Neural progenitor cell (in vitro differentiated cells): ENCODE measurements at places on chromosomes 16 and 17. TPM values are rescaled to one million over a fixed set of nuclear protein-coding genes. Genes with fewer than 3 reads are reported as not detected.

GRCh38 chr16:89749637-89750036, 28.3 kb downstream of the ZNF276 start:
- DNase-seq = no peak

DNA sequence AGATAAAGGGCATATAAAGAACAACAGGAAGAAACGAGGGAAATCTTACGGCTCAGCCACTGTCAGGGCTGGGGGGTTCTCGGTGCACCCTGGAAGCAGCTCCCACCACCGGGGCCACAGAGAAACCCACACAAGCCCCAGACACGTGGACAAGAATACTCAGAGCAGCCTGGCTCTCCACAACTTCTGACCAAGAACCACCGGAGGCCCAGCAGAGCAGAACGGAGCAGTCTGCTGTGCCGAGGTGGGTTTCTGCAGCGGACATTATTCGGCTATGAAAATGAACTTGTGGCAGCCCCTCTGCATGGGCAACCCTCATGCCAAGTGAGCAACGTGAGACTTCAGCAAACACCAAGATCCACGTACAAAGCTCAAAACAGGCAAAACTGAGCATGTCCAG, 6.8 kb downstream of the DNASE1 start:
- DNase-seq = no peak

DNA sequence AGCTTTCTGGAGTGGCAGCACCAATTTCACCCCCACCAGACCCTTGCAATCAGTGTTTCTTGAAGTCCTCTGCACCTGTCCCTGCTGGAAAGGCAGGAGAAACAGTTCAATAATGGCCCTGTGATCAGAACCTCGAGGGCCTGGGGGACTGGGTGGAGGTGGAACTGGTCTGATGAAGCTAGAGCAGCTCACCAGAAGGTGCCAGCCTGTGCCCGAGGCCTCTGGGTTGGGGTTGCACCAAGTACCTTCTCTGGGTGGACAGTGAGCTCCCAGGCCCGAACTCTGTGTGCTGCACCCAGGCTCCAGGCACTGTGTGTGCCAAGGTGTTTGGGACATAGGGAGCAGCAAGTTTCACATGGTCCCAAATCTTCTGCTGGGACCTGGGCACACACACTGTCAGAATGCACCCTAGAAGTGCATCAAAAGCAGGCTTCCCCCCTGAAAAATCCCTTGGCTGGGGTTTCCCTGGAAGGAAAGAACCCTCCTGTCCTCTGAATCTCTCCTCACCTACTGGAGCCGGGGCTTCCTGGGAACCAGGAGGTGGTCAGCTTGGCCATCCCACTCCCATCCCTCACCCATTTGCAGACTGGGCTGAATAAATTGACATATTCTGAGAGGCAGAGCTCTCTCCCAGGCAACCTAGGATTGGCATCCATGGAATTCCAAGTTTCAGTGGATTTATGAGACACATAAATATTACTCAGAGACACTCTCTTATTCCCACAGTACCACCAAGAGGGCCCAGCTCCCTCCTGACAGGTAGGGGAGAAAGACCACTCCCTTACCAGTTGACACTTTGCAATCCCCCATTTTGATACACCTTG, 17.4 kb downstream of the CD300LG start:
- DNase-seq = no peak

- no peak for DNase-seq
Measured at GRCh38 chr17:8868529-8868951, 1.1 kb upstream of the PIK3R6 start.

The IL34 gene
- total RNA-seq = not detected in 2 replicates

DNA sequence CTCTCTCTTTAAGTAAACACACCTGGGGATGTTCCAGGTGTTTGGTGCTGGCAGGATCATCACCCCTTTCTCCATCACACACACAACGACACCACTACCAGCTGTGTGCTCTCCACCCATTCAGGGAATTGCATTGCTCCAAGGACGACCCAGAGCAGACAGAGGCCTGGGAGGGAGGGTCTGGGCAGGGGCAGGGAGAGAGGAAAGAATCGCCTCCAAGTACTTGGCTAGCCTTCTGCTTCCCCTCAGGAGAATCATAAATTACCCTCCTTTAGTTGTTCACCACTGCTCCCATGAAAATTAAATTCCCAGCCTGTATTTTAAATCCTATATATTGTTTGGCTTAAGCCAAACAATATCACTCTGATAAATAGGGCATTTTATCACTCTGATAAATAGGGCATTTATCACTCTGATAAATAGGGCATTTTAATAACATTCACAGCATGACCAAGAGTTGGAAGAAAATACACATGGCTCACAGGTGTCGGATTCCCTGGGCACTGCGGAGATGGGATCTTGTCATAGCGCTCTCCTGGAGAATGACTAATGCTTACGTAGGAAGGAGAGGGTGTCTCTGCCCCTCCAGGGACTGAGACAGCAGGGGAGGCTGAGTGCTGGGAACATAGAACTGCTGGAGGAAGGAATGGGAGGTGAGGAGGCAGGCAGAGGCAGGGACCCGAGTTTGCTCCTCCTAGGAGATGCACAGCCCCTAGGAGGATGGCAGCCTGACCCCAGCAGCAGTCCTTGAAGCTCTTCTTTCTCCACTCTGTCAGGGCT, 673.6 kb downstream of the HS3ST4 start:
- DNase-seq = no peak

The TBC1D10B gene
- 8.2 and 23.4 TPM in 2 replicates for total RNA-seq

The PPY gene
- not detected in 2 replicates for total RNA-seq

The C17orf78 gene
- not detected in 2 replicates for total RNA-seq

DNA sequence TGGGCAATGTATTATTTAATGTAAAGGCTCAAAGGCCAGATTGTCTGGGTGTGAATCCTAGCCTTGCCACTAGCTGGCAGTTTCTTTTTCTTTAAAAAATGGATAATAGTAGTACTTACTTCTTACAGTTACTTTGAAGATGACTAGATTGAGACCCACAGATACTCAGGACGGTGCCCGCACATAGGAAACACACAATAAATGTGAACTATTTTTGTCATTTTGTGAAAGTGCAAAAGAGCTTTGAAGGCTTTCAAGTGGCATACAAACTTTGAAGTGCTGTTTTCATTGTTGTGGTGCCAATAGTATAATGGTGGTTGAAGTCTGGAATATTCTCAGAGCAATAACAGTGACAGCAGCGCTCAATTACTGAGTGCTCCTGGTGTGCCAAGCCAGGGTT, 63.6 kb downstream of the OTOA start:
- no peak for DNase-seq

The ZNF689 gene
- total RNA-seq = 9.2 and 15.3 TPM in 2 replicates

DNA sequence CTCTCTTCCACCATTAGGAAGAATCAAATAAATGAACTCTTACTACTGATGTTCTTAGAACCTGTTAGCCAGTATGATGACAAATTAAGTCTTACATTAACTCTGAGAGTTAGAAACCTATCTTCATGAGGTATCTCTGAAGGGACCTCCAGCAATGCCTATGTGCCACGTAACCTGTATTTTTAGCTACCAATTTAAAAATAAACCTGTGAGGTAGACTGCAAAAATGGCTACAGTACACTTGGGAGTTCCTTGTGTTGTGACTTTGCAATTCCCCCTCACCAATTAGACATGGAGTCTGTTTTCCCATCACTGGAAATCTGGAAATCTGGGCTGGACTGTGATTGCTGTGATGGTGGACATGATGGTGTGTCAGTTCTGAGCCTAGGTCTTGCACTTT, 143.7 kb upstream of the MPHOSPH6 start:
- no peak for DNase-seq

The CLEC19A gene
- total RNA-seq = 1.9 and 8.2 TPM in 2 replicates

DNA sequence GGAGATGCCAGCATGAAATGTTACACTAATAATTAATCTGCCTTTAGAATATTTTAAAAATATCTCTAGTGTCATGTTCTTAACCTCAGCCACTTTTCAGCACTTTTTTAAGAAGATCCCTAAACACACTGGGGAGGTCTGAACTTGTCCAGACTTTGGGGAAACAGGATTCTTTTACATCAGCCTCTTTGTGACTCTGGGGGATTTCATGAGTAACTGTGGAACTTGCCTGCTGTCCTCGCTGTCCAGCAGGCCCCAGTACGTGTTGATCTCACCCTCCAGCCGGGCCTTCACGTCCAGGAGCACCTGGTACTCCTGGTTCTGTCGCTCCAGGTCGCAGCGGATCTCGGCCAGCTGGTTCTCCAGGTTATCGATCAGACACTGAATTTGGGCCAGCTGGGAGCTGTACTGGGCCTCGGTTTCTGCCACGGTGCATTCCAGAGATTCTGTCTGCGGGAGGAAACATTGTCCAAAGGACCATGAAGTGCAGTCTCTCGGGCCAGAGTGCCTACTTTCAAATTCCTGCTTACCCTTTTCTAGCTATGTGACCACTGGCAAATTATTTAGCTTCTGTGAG, 5.5 kb downstream of the KRT40 start:
- DNase-seq = no peak

The C16orf46 gene
- total RNA-seq = 1.7 and 2.5 TPM in 2 replicates

The ABCA8 gene
- not detected in 2 replicates for total RNA-seq

The TBC1D3 gene
- total RNA-seq = not detected in 2 replicates

DNA sequence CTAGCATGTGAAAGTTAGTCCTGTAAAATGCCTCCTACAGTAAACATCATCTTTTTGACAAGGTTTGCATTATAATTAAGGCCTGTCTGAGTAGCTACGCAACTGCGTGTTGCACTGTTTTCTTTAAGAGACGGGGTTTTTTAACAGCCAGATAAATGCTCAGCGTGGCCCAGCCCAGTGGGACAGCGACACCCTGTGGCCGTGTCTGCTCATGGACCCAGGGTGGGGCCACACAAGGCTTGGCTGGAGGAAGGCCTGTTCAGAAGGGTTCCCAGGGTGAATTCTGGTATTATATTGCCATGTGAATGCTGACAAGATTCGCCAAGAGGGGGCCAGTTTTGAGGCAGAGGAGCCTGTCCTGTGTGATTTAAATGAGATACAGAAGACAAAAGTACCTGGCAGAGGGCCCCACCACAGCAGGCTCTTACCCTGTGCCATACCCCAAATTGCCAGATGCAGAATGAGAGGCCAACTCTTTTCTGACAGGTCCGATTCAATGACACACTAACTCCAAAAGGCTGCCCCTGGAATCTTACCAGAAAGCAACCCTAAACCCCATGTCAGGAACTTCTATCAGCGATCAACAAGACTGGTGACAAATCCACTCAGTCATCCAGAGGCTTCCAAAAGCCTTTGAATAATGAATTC, 65.9 kb upstream of the IRX6 start:
- DNase-seq = peak; percentile 79

- peak; percentile 89 for DNase-seq
Measured at GRCh38 chr17:17028059-17028877, 14.0 kb upstream of the MPRIP start.

The MLST8 gene
- total RNA-seq = 24.9 and 89.0 TPM in 2 replicates

- DNase-seq = no peak
Measured at GRCh38 chr17:36657390-36657762, 56.0 kb downstream of the MRM1 start.

DNA sequence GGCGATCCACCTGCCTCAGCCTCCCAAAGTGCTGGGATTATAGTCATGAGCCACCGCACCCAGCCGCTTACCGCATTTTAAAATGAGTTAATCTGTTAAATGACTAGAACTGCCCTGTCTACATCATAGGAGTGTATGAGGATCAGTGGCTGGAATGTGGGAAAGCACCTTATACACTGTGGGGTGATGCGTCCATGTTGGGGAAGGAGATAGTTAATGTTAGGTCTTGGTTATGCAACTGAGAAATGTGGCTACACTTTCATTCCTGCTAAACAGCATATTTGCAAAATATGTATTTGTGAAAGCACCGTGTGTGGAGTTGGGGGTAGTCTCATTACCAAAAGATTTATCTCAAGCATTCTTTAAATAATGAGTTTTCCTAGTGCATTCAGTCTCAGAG, 107.6 kb downstream of the SPACA3 start:
- no peak for DNase-seq

The SRL gene
- total RNA-seq = 0.06 and 0.22 TPM in 2 replicates

DNA sequence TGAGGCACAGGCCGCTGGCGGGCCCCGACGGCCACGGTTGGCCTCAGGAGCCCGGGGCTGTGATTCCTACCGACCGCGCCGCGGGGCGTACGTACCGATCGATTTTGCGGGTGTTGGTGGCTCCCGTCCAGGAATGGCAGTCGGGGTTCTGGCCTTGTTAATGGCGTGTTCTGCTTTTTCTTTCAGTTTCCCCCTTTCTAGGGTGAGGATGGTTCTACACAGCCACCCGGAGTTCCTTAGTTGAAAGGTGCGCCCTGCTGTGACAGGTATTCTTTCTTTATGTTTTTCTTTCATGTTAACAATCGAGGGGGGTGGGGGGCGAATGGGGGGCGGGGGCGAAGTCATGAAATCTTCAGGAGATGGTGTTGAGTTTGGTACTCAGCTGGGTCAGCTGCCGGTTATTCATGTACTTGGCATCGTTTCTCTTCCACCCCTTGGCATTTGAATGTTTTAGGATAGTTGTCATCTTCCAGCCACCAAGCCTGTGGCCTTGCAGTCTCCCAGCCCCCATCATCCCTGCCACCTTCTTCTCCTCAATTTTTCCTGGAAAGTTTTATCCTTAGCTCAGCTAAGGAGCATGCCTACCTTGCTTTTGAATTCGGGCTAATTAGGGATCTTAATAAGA, 802 bp downstream of the CYLD start:
- DNase-seq = peak; percentile 60

The RRAD gene
- 0.12 and 0.24 TPM in 2 replicates for total RNA-seq

The STH gene
- total RNA-seq = not detected in 2 replicates

The HOXB1 gene
- not detected in 2 replicates for total RNA-seq

DNA sequence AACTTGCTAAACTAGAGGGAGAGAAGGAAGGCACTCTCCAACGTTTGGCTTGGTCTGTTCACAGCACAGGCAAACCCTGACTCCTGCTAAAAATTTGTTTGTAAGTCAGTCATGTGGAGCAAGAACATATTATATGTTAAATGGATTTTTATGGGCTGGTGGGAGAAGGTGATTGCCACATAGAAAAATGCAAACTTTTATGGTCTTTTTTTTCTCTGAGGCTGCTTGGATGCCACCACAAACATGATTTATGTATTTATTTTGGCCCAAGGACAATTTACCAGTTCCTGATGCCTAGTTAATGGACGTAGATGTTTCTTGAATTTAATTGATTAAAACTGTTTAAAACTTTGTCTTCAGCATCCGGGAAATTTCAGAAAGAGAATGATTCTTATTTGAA, 274.2 kb upstream of the MYOCD start:
- no peak for DNase-seq

DNA sequence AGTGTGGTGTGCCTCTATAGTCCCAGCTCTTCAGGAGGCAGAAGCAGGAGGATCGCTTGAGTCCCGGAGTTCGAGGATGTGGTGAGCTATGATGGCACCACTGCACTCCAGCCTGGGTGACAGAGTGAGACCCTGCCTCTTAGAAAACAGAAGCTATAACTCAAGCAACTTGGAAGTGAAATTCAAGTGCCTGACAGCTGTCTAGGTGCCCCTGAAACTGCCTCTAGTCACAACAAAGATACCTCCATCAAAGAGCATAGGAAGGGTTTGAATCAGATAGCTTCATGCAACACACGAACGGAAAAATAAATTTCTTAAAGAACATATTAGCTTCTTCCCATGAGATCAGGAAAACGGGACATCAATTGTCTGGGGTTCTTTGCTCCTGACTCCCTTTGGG, 860 bp upstream of the PLCG2 start:
- no peak for DNase-seq

GRCh38 chr16:64398793-64399192, 723.1 kb downstream of the CDH11 start:
- DNase-seq = no peak
